ENCODE measurements at places on chromosomes 2 and 18.
A peak's percentile ranks its signal among the peaks of the same experiment; 100 is the strongest.

DNA sequence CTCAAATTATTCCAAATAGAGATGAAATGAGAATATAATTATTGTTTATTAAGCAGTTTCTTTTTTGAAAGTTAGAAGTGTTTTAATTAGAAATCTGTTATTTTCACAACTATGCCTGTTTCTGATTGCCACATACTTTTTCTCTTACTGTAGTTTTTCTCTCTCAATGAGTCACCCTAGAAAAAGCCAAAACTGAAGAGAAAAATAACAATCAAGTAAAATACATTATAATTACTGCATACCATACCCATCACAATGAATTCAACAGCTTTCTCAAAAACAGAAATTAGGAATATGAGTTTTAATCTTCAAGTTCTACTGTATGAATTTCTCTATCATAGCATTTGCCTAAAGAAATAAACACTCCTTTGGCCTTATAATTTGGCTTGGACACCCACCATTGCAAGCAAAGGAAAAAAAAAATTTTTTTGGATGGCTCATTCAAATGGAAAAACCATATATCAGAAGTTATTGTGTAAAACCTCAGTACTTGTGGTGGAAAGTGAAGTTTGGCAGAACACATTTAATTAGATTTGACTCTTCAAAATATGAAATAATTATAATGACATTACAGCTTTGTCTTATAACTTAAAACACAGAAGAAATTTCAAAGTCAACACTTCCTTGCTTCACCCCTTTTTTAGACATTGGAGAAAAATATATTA, 138.5 kb downstream of the DYM start:
- no peak for DNase-seq

DNA sequence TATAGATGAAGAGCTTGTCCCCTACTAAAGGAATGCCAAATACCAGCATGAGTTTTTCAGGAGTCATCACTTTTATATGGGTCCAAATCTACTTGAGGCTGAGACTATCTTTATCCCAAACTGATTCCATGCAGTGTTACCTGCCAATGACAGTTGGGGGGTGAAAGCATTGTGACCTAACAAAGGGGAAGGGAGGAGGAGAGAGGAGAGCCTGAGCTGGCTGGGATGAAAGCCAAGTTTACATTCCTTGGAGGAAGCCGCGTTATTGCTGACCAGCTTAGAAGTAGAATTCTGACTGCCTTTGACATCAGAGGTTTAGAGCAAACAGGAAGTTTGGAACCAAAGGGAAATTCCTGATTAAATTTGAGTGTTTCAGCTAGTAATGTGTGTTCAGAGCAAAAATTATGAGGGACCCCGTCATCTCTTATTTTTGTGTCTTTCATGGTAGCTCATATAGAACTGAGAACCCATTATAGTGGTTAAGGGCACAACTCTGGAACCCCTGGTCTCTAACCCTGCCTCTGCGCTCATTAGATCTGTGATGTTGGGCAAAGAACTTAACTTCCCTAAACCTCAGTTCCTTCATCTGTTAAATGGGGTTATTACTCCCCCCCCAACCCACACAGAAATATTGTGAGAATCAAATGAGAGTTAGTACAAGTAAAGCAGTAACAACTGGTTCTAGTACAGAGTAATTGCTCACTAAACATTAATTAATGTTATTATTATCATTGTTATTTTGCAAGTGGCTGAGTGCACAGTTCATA, 199.3 kb upstream of the EPAS1 start:
- no peak for DNase-seq

GRCh38 chr2:109689182-109689930, 75.2 kb downstream of the SOWAHC start:
- DNase-seq, result no peak

- no peak for DNase-seq
These were observed 45.0 kb upstream of the ODC1 start for GRCh38 chr2:10493075-10493633.

GRCh38 chr2:7377916-7378569, 460.8 kb downstream of the RNF144A start:
- peak; percentile 72 for DNase-seq

DNA sequence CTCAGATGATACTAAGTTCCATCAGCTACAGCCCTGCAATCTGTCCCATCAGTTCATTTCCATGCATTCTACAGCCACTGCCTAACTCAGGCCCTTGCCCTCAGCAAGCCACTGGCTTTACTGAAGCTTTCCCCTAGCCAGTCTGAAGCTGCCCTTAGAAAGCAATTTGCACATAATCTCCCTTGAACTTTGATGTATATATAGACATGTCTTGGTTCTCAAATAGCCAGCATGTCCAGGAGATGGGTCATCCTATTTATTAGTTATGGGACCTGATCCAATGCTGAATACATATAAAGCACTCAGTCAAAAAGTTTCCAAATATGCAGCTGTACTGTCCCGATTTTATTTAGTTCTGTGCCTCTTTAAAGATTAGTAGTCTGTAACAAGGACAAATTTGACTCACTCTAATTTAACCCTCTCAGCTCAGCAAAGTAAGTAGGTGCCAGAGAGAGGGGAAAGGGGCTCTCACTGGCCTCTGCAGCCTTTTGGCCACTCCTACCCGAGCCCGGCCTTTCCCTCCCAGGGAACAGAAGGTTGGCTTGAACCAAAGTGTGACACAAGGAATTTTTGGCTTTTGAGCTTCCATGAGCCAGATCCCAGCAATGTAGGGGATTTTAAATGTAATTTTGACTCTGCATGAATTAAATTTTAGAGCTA, 70.7 kb downstream of the CCDC93 start:
- no peak for DNase-seq

GRCh38 chr18:35609236-35609635, 27.7 kb downstream of the GALNT1 start:
- DNase-seq, result no peak

DNA sequence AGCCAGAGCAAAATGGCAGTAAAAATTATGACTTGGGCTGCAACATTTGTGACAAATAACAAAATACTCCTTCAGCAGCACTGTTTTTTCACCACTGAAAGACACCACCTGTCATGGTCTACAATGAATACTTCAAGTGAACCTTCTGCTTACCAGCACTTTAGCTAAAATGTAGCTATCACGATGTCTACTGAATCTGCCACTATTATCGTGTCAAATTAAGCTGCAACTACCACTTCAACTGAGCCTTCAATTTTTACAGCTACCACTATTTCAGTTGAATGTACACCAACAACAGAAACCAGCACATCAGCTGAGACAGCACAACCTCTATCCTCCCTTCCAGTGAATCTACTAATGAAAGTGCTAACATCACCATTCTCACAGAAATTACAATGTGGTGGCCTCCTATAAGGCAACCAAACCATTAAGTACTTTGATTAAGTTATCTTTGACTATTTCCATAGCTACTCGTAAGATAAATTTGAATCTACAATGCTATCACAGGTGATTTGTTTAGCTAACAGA, 10.8 kb upstream of the DYNAP start:
- no peak for DNase-seq

- peak; percentile 67 for DNase-seq
These were observed at the start of gene HOXD1 for GRCh38 chr2:176187899-176188773. Gene HOXD1, plus strand, starts transcription at chr2:176188668. Its CDS starts 134 bp downstream, at chr2:176188802.

- DNase-seq, result no peak
These were observed 130.3 kb downstream of the ARHGAP28 start for GRCh38 chr18:6859676-6860422.

DNA sequence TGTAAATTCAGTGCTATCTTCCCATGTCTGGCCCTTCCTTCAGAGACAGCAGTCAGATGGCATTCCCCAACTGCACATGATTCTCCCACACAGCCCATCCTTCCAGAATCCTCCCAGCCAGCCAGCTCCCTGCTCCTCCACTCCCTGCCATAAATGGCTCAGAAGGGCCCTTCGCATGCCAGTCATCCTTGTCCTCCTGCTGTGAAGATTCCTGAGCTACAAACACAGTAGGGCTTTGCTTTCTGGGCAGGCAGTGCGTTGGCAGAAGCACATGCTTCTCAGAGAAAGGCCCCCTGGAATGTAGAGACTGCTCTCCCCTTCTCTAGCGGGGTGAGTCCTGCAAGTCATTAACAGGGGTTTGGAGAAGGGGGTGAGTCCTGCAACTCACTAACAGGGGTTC, 71.9 kb downstream of the TEX51 start:
- DNase-seq, result no peak

DNA sequence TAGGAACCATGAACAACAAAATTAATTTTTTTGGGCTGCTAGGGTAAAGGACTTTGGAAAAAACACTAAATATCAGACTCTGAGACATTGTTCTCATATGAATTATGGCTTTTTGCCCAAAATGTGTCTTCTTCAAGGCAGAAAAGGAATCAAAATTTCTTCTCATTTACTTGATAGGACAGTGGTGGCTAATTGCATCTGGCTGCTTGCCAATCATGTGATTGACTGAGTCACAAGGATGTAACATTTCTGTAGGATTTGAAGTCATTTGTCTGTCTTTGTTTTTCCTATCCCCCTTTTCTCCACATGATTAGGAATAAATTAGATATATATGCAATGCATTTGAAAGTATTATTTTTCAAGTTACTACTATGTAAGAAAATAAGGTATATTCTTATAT, 130.2 kb downstream of the SLC4A10 start:
- DNase-seq, result no peak

- no peak for DNase-seq
These were observed 71.6 kb upstream of the CHRNA1 start for GRCh38 chr2:174835797-174836255.

GRCh38 chr2:175889701-175890302, 112.3 kb downstream of the LNPK start:
- peak; percentile 57 for DNase-seq

DNA sequence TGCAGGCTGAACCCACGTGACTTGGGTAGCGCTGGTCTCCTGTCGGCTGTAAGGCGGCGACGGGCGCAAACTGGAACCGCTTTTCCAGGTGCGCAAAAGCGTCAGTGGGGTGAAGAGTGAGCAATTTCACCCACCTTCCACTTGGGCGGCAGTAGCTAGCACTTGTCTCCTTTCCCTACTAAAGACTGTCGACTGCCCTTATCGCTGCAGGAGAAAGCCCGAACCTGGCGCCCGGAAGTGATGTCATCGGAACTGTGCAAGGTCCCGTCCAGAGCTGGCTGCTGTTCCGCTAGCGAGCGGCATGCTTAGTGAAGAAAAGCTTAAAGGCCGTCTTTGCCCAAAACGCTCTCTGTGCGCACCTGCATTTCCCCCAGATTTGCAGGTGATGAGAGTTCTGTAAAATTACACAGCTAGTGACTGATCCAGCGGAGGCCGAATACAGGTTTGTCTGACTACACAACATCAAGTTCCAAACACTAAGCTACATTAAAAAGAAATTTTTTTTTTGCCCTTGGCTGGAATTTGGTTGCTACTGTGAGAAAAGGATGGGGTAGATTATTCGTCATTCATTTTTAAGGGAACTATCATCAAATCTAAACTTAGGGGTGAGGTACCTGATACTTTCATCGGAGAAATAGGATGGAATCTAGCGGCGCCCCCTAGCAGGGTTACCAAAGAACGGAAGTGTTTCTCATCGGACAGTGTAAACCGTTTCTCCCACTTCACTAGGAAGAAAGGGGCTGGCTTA, at the start of gene OSGEPL1:
OSGEPL1 (minus strand) TSS at position 242 of the 748 bp plus-strand sequence. CDS start 1,152 bp downstream, outside the sequence.
- DNase-seq, result peak; percentile 91

- DNase-seq, result no peak
These were observed 50.5 kb downstream of the HNRNPLL start for GRCh38 chr2:38552259-38552658.

GRCh38 chr2:64807417-64807816, 153.7 kb upstream of the SERTAD2 start:
- DNase-seq, result no peak

DNA sequence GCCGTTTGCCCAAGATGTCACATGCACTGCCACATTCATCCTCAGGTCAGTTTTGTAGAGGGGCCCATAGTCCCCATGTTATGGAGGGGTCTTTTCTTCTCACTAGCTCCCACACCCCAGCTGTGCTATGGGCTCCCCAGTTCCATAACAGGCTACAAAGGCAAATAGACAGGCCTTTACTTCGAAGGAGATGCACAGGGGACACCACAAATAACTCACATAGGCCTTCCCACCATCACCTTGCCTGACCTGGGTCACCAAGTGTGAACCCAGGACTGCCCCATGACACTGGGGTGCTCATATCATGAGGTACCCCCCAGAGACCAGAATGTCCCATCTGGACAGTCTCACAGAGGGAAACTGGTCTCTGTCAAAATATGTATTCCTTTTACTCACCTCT, 15.0 kb upstream of the INO80C start:
- no peak for DNase-seq

- DNase-seq, result no peak
These were observed 57.4 kb upstream of the EPHA4 start for GRCh38 chr2:221629468-221629867.

DNA sequence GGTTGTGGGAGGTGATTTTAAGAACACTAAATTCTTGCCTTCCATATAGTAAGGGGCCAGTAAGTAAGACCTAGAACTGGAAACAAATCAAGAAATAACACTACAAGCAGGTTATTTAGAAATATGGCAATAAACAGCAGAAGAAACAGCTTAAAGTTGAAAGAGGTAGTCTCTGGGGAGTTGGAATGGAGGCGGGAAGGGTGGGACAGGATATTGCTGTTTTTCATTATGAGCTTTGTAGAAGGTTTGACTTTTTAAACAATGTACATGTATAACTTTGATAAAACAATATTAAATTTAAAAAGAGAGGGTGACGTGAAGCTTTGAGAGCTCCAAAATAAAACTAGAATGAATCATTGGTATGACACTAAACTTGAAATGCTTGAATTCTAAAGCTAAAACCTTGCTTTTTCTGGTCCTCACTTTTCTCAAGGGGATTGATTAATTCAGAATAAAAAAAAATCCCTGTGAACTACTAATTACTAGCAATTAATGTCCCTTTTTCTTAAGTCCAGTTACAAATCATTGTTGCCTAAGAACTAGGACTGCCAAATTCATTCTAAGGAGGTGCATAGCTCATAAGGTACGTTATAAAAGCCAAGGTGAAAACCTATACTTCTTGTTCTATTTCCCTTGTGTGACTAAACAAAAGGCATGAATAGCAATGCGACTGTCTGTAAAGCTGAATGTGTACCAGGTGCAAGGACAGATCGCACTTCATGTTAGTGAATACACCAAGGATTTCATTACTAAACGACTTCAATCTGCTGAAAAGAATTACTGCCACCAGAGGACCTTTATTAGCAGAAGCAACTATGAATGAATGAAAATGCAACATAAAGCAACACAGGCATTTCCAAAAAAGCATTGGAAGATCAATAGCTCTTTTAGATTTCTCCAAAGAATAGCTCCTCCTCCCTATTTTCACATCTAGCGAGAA, 177.5 kb downstream of the RBM43 start:
- DNase-seq, result no peak

DNA sequence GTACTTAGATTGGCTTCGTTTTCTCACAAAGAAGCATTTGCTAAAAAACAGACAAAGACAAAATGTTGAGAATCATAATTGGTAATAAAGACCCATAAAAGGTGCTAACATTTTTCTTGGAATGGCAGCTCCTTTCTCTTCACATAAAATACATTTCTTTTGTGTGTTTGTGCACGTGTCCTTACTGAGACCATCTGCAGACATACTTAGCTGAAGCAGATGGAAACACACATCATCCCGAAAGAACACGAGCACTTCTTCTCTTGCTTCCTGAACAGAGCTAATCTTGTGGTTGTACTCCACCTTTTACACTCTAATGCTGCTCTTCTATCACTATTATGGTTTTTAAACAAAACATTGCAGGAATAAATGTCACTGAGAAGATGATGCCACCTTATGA, 142.5 kb downstream of the SPHKAP start:
- DNase-seq, result no peak

Data from NCI-H1417 (cell line).